ENCODE measurements at places on chromosomes 7 and 10.
A peak's percentile ranks its signal among the peaks of the same experiment; 100 is the strongest.

- DNase-seq: no peak
These were observed 62.7 kb downstream of the LGI1 start for GRCh38 chr10:93820434-93820833.

GRCh38 chr10:32156031-32156495 lies 99.8 kb upstream of the KIF5B start:
- DNase-seq: no peak

- no peak for DNase-seq
These were observed 36.2 kb downstream of the ZCCHC24 start for GRCh38 chr10:79409038-79409725.

- no peak for DNase-seq
These were observed 403.5 kb upstream of the ANKRD30A start for GRCh38 chr10:36721871-36722270.

DNA sequence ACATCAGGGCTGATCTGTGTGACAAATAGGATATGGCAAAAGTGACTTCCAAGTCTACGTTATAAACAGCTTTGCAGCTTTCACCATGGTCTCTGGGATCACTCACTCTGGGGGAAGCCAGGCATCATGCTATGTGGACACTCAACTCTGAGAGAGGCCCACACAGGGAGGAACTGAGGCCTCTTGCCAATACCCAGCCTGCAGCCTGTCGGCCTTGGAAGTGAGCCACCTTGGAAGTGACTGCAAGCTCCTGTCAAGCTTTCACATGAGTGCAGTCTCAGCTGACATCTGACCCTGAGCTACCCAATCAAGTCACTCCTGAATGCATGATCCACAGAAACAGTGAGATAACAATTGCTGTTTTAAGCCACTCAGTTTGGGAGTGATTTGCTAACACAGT lies 56.5 kb downstream of the MMRN2 start:
- DNase-seq: peak; percentile 69

GRCh38 chr10:68095153-68095552 lies 14.1 kb upstream of the MYPN start:
- no peak for DNase-seq
